ENCODE measurements at places on chromosomes 5 and 9.
A peak's percentile ranks its signal among the peaks of the same experiment; 100 is the strongest.

- no peak for DNase-seq
Observed at GRCh38 chr5:13941468-13941867, 3.0 kb downstream of the DNAH5 start.

DNA sequence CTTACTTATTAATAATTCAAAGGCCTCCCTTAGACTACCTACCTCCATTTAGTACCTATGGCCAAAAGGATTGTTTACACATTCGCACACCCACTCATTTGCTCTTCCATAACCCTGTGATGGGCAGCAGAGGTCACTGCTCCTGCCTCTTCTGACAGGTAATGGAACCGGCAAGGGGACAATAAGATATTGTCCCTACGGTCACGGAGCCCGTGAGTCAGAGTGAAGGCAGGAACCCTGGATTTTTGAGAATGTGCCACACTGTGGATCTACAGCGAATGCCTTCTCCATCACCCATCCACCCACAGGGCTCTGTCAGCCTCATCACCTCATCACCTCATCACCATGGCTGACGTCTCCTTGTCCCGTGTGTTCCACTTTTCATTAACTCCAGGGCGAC lies 132.3 kb downstream of the MYO10 start:
- DNase-seq = no peak

DNA sequence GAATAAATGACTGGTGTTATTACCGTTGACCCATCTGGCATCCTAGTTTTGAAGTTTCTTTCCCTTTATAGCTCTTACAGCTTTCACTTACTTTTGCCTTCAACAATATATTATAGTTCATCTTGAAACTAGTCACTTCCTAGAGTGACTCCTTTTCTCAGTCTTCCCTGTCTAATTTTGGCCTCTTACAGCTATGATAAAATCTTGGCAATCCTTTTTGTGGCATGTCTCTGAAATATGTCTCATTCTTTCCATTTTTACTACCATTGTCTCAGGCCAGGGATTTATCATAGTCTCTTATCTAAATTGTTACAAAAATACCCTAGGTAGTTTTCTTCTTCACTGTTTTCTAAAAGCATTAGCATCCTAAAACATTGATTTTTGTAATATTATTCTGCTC lies 621.3 kb upstream of the ZNF608 start:
- DNase-seq = no peak

GRCh38 chr9:127346584-127346983 lies 50.4 kb upstream of the SLC2A8 start:
- DNase-seq = no peak

GRCh38 chr5:9604416-9604815 lies 25.7 kb downstream of the TAS2R1 start:
- DNase-seq = no peak

DNA sequence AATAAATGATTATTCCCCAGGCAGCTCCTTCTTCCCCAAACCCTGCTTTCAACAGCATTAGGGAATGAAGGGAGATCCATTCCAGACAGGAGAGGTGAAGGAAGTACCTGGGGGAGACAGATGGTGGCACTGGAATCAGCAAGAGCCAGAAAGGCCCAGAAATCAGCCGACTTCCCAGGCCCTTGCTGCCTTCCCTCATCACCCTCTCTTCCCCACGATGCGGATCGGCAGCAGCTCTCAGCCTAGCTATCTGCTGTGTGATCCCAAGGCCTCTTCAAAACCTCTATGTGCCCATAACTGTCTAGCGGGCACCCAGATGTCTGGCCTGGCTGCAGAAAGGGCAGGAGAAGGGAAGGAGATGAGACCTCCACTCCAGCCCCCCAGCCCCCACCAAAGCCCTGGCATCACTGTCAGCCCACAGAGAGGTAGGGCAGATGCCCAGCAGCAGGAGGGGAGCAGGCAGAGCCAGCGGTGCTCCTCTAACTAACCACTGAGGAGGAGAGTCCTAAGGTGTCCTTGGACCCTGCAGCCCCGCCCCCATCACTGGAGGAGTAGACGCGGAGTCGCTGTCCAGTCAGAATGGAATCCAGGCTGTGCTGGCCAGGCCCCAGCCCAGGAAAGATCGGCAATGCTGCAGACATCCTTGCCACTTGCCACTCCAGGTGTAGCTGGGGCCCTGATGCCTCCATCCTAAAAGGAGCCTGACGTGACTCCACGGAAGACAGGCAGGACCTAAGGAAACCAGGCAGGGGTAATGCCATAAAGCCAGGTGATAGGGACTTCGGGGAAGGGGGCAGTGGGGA lies 12.7 kb downstream of the CNTFR start:
- no peak for DNase-seq

- DNase-seq = no peak
Observed at GRCh38 chr5:124516567-124516966, 229.9 kb downstream of the ZNF608 start.

DNA sequence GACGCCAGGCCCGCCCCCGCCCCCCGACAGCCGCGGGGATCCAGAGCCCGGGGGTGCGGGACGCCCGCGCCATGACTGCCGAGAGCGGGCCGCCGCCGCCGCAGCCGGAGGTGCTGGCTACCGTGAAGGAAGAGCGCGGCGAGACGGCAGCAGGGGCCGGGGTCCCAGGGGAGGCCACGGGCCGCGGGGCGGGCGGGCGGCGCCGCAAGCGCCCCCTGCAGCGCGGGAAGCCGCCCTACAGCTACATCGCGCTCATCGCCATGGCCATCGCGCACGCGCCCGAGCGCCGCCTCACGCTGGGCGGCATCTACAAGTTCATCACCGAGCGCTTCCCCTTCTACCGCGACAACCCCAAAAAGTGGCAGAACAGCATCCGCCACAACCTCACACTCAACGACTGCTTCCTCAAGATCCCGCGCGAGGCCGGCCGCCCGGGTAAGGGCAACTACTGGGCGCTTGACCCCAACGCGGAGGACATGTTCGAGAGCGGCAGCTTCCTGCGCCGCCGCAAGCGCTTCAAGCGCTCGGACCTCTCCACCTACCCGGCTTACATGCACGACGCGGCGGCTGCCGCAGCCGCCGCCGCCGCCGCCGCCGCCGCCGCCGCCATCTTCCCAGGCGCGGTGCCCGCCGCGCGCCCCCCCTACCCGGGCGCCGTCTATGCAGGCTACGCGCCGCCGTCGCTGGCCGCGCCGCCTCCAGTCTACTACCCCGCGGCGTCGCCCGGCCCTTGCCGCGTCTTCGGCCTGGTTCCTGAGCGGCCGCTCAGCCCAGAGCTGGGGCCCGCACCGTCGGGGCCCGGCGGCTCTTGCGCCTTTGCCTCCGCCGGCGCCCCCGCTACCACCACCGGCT lies 1.0 kb downstream of the FOXE1 start:
- peak; percentile 58 for DNase-seq

DNA sequence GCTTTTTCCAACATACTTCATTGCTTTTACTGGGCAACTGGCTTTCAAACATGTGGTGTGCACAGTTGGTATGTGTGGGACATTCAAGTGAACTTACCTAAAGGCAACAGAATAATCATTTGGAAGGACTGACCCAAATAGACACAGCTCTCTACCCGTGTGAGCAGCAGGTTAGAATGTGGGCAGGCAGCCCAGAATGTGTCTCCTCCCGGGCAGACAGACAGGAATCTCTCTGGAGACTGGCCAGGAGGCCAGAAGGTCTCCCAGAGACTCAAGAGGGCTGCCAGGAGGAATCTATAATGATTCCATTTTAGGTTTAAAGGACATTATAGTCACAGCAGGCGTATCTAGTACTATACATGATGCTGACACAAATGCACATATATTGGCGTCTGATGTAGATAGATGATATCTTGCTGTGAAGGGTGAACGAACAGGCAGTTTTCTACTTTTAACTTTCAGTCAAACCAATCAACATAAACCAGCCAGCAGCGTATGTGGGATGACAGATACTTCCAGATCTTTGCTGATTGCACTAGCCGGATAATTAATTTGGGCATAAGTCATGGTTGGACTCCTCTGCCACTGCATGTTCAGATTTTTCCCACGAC lies 297.4 kb upstream of the ZNF608 start:
- DNase-seq = no peak

- no peak for DNase-seq
Observed at GRCh38 chr5:173016598-173017046, 33.1 kb downstream of the ATP6V0E1 start.

- no peak for DNase-seq
Observed at GRCh38 chr5:79692596-79692995, 3.0 kb downstream of the CMYA5 start.

DNA sequence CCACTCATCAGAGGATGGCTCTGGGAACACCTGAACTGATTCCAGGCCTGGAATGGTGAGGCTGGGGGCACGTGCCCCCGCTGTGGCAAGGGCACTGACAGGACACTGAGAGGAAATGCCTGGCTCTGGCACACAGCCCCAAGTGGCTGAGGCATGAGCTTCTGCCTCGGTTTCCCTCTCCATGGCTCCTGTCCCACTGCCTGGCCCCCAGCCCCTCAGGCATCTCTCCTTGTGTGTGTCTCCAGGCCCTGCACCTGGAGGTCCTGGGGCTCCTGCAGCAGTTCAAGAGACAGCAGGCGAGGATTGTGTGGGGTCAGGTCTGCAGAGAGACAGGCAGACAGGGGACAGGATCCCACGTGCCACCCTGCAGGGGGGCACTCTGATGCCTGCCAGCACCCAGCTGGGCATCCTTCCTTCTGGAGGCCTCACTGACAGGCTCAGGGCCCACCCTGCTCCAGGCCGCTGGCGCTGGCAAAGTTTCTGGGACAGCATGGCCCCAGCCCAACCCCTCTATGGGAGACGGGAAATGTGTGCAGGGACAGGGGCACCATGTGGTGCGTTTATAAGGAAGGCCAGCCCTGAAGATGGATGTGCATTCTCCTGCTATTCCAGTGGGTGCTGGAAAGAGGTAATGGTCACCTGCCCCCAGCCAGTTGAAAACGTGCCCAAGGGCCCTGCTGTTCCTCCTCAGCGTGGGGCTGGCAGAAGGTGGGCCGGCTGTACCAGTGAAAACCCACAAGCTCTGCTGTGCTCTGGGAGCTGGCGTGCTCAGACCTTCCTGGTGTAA lies 66.0 kb downstream of the RASGEF1C start:
- DNase-seq = no peak

- no peak for DNase-seq
Observed at GRCh38 chr9:101639311-101639710, 44.5 kb upstream of the PPP3R2 start.

DNA sequence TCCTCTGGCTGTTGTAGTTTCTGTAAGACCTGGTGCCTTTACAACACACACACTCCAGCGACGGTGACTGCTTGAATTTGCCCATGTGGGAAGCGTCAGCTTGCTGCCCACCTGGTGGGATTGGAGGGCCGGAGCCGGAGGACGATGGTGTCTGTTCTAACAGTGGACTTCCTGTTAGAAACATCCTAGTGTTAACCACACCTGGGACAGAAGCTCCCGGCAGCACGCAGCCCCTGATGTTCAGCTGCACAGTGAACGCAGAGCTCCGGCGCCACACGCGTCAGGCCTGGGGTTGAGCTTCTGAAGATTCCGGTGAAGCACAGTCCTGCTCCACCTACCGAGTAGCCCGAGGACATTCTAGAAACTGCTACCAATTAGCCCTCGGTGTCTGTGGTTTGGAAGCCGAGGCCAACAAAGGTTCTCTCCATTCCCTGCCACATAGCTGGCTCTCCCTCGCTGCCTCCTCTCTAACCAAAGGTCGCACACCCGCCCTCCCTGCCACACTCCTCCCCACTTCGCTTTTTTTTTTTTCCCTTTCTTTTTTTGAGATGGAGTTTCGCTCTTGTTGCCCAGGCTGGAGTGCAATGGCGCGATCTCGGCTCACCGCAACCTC lies 14.4 kb downstream of the PMPCA start:
- DNase-seq = no peak

- DNase-seq = no peak
Observed at GRCh38 chr5:168984135-168984675, 316.7 kb downstream of the SLIT3 start.

GRCh38 chr5:163766936-163767670 lies 261.7 kb downstream of the MAT2B start:
- DNase-seq = no peak

DNA sequence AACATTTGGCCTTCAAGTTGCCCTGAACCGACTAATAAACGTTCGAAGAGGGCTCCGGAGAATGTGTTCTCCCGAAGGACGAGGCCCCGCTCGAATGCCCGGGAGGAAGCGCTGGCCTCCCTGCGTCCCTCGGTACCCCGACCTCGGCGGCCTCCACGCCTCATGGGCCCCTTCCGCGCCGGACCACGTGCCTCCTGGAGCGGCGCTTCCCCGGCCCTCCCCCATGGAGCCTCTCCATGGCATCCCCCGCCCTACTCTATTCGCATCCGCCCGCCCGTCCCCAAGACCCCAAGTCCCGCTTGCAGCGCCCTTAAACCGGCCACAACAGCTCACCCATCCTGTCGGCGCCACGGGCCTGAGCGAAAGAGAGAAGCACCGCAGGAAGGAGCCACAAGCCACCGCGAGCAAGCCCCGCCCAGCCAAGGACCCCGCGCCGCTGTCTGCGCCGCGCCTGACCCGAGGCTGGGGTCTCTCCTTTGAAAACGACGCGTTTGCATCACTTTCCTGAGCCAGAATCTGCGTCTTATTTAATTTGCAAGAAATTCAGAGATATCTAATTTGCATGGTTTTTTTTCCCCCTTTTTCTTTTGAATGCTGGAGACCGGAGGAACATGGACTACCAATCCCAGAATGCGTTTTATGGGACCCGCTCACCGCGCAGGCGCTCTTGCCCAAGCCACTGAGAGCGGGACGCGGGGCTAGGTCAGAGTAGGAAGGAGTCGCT lies at the start of gene RPS23:
Gene RPS23 (minus strand): TSS at position 368 of the 724 bp plus-strand sequence. CDS start 31 bp downstream, at position 337.
- DNase-seq = peak; percentile 87

DNA sequence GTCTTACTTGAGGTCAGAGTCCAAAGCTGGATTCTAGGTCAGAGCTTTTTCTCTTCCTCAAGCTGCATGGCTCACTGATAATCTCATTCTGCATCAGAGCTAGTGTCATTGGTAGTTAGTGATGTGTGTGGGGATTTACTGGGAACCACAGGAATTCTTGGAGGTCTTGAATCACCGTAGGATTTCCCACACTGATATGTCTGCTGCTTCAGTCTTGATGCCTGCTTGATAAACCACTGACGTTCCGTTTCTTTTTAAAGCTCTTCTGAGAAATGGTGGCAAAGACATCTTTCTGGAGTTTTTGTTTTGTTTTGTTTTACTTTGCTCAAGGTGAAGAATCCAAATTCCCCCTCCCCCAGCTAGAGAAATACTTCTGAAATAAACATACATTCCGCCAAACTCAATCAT lies 1.2 kb upstream of the GARIN3 start:
- no peak for DNase-seq

DNA sequence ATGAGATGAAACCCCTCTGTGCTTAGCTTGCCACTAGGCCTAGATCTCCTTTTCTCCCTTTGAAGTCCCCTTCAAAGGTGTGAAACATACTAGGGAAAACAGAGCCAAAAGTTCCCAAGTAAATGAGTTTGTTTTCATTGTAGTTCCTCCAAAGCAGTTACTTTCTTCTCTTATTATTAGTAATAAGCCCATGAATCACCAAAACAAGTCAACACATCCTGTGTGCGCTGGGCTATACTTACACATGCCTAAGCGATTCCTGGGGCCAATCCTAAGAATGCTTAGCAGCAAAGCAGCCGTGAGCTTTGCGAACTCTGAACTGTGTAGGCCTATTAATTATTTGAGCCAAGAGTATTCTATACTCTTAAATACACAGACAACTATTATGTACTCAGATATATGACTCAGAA lies 7.6 kb downstream of the ENC1 start:
- DNase-seq = no peak
